ENCODE measurements at places on chromosomes 6 and 20.

GRCh38 chr20:63487116-63487764 lies 11.6 kb downstream of the EEF1A2 start:
- no peak for DNase-seq

- DNase-seq, result no peak
Measured at GRCh38 chr6:33705955-33706725, 5.4 kb downstream of the UQCC2 start.

GRCh38 chr6:113433335-113433991 lies 423.7 kb upstream of the MARCKS start:
- peak; percentile 56 for DNase-seq

- no peak for DNase-seq
Measured at GRCh38 chr6:125453516-125453915, 151.7 kb upstream of the HDDC2 start.
